ENCODE measurements at places on chromosomes 13 and 19.

DNA sequence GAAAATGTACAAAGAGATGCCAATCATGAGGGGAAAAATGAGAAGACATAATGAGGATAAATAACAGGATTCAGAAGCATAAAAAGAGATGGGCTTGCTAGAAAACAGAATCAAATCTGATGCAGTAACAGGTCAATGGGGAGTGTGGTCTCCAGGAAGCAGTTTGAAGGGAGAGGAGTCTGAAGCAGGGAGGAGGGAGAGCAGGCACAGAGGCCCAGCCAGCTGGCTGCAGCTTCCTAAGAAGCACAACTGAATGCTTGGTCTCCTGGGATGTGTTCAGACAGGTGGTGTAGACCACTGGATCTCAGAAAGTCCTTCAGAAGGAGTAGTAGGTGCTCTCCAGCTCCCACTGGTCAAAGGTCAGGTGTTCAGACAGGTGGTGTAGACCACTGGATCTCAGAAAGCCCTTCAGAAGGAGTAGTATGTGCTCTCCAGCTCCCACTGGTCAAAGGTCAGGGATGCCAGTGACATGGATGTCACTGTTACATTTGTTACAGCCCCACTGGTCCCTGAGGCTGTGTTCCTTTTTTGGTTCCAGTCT, 68.3 kb upstream of the UBAC2 start:
- no peak for DNase-seq

GRCh38 chr19:13043285-13043684, 48.0 kb downstream of the NFIX start:
- DNase-seq = no peak

GRCh38 chr19:17394891-17395415, 957 bp upstream of the CCDC194 start:
- peak; percentile 10 for DNase-seq

DNA sequence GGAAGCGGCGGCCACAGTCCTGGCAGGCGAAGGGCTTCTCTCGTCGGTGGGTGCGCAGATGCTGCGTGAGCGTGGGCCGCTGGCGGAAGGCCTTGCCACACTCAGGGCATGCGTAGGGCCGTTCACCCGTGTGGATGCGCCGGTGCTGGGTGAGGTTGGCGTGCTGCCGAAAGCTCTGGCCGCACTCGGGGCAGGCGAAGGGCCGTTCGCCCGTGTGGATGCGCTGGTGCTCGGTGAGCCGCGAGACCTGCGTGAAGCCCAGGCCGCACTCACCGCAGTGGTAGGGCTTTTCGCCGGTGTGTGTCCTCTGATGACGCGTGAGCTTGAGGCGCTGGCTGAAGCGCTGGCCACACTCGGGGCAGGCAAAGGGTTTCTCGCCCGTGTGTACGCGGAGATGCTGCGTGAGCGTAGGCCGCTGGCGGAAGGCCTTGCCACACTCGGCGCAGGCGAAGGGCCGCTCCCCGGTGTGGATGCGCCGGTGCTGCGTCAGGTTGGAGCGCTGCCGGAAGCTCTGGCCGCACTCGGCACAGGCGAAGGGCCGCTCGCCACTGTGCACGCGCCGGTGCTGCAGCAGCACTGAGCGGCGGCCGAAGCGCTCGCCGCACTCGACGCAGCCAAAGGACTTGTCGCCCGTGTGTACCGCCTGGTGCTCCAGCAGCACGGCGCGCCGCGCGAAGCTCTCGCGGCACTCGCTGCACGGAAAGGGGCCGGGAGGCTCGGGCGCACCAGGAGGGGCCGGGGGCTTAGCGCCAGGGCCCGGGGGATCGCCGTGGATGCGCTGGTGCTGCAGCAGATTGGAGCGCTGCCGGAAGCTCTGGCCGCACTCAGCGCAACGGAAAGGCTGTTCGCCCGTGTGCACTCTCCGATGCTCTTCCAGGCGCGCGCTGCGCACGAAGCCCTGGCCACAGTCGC, 4.0 kb upstream of the UBE2M start:
- no peak for DNase-seq

DNA sequence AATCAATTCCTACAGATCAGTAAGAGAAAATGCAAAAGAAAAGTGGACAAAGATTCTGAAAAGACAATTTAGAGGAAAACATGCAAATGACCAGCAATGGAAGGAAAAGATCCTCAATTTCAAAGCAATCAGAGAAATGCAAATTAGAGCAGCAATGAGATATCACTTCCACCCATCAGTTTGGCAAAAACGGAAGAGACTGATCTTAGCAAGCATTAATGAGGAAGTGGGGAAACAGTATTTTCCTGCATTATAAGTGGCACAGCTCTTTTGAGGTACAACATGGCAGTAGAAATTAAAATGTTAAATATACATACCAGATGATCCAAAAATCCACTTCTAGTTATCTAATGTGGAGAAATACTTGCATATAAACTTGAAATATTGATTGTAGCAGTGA, 69.1 kb upstream of the SLC7A1 start:
- DNase-seq = no peak

GRCh38 chr19:30587869-30588268, 215.7 kb downstream of the ZNF536 start:
- no peak for DNase-seq

DNA sequence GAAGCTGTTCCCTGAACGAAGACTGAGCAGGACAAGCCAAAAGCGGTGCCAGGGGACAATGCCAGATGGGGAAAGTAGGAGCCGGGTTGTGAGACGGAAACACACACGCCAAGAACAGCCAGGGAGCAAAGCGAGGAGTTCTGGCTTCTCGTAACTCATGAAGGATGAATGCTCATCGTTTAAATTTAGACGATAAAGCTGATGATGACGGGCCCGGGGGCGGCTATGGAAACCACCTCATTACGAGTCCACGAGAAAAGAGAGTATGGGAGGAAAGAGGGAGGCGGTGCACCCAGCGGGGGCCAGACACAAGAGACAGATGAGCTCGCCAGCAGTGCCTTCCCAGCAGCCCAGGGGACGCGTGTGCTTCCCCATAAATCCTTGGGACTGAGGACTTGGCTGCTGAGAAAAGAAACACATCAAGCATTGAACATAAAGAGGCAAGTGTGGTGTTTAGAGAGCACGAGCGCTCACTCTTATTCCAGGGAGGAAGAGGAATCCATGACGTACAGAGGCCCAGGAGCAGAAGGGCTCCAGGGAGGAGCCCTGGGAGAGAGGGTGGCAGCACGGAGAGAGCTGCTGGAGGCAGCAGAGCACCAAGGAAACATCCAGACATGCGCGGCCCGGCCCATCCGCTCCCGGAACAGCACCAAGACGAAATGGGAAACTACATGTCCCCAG, 70.7 kb downstream of the EPS15L1 start:
- no peak for DNase-seq

DNA sequence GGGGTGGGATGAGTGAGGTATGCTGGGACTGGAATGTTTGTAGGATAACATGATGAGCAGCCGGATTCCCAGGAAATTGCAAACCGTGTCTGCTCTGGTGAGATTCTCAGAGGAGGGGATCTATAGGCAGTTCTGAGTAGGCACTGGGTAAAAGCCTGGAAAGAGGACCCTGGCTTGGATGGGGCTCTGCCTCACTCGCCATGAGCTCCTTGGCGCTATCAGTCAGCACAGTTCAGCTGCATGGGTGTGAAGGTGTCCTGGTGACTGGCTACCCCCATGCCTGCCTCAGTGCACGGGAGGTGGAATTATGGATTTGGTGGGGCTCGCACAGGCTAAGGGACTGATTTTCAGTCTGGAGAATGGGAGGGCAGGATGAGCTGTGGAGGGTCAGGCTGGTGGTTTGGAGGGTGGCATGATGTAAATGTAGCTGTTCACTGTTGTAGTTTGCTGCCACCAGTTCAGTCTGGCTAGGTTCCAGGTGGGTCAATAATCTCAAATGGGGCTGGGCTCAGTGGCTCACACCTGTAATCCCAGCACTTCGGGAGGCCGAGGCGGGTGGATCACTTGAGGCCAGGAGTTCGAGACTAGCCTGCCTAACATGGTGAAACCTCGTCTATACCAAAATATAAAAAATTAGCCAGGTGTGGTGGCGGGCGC, 9.2 kb upstream of the ZNF627 start:
- no peak for DNase-seq

DNA sequence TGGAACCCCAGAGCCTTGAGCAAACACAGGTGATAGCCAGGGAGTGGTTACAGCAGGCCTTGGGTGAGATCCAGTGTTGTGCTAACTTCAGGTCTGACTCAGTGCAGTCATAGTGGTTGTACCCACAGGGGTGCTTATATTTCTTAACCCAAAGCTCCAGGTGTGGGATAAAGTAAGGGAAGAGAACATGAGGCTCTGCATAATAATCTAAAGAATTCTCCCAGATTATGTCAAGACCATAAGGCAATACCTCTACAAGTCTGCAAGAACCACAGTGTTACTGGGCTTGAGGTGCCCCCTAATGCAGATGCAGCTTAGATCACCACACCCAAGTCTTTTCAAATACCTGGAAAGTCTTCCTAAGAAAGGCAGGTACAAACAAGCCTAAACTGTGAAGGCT, 485.4 kb downstream of the RFC3 start:
- DNase-seq = no peak

DNA sequence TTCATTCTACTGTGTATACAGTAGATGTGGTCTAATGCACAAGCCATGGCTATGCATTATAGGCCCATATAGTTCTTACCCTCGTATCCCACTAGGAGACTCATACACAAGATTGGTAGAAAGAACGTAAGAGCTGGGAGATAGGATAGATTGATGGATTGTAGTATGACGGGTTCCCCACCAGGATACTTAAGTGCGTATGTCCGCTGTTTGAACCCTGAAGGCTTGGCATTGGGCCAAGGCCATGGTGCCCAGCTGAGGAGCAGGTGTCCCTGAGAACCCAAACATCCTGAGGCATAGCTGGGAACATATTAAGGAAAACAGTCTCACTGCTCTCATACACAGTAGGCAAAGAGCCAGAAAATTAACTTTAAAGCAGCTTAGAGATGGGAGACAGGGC, 617.5 kb upstream of the KLF12 start:
- DNase-seq = no peak

DNA sequence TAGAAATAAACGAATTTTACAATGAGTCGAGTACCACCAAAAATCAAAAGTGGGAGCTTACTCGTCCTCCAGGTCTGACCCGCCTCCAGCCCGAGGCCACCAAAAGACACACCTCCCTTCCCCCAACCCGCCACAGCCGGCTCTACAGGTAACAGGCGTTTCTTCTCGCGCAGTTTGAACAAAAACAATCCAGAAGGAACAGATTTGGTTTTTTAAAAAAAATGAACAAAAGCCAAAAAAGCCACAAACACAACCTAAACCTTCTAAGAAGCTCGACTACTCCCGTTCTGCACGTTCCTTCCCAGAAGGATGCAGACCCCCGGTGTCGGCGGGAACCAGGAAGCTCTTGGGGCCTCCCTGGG, 671 bp downstream of the ZDHHC20 start:
- DNase-seq = no peak
